ENCODE measurements at places on chromosomes 5 and 9.

DNA sequence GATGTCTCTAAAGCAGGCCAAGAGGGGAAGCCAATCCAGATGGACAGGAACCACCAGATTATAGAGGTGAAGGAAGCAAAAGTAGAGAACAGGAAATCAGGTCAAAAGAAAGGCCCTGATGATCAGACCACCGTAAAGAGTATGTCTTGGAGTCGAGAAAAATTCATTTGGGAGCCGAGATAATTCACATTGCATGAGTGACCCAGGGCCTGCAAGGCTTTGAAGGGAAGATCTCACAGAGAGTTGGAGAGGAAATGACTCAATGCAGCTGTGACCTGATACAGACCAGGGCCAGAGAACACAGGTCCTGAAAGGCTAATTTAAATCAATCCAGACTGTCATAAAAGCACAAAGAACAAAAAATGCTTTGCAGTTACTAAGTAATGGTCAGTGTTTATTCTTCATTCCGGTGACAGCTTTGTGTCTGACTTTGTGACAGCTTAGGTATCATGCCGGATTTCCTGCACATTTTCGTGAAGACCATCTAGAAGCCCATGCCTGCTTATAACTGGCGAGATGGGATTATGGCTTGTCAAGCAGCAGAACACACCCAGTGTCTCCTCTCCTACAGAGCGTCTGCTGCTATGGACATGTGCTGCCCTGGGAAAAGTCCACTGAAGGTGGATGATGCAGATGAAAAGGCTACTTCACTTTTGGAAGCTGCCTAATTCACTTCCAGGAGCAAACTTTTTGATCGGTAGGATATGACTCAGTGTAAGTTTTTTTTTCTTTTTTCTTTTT, 5.8 kb upstream of the ACTBL2 start:
- DNase-seq = no peak

DNA sequence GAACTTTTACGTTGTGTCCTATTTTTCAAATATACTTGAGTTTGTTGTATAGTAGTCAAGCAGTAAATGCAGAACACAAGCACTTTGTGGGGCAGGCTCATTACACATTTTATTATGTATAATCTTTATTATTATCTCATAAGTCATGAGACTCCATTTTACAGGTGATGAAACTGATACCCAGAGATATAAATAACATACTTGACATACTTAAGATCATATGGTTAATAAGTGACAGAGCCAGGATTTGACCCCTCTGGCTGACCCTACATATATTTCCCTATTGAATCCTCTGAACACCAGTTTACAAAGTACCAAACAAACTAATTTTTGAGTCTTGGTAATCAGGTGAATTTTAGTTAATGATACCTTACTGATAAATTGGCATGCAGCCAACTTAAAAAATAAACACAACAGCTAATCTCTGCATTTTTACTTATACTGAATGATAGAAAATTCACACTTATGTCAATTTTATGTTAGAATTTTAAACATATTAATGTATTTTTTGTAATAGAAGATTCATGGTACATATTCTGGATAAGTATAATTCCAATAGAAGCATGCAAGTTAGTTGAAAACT, 305.0 kb upstream of the MEF2C start:
- DNase-seq = no peak

DNA sequence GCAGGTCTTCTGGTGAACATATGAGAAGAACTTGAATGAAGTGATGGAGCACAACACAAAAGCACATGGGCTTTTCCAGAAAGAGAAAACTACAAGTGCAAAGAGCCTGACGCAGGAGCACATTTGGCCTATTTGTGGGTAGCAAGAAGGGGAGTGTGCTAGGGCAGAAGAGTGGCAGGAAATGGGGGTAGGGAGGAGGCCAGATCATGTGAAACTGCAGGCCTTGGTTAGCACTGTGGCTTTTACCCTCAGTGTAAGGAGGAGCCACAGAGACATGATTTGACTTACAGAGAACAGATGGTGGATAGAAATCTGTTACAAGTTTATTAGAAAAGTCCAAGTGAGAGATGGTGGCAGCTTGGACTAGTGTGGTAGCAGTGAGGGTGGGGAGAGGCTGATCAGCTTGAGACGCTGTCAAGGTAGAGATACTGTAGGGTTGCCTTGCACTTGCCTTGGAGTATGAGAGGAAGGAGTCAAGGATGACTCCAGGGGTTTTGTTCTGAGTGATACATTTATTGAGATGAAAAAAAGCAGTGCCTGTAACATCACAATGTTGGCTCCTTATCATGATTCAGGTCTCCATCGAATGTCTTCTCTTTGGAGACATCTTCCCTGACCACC, 126.7 kb downstream of the PPP2R2B start:
- peak; percentile 54 for DNase-seq

DNA sequence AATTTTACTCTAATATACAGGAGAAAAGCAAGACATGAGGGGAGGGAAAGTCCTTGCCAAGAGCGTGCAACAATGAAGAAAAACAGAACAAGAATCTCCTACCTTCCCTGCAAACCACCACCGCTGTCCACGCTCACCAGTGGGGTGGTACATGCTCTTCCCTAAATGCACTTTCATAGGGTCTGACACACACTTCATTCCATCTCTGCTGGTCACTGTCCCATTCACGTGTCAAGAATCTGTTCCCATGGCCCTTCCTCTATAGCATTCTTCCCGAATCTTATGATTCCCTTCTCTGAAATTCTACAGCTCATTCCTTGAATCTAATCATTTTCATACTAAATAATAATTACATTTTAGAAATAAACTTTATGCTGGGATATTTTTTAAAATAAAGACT, 11.4 kb upstream of the DNAH5 start:
- no peak for DNase-seq

- DNase-seq = no peak
These were observed 192.7 kb downstream of the FANCC start for GRCh38 chr9:95124582-95125367.

- no peak for DNase-seq
These were observed 21.5 kb downstream of the SERINC5 start for GRCh38 chr5:80234116-80234948.

- DNase-seq = no peak
These were observed 41.7 kb downstream of the UNC5A start for GRCh38 chr5:176851871-176852658.

GRCh38 chr9:111052791-111053190, 14.5 kb upstream of the LPAR1 start:
- DNase-seq = no peak
